CD4-positive, alpha-beta T cell treated with Interleukin-15 for 1 hour (primary cell): ENCODE measurements at places on chromosomes 13 and 19.
A peak's percentile ranks its signal among the peaks of the same experiment; 100 is the strongest.

DNA sequence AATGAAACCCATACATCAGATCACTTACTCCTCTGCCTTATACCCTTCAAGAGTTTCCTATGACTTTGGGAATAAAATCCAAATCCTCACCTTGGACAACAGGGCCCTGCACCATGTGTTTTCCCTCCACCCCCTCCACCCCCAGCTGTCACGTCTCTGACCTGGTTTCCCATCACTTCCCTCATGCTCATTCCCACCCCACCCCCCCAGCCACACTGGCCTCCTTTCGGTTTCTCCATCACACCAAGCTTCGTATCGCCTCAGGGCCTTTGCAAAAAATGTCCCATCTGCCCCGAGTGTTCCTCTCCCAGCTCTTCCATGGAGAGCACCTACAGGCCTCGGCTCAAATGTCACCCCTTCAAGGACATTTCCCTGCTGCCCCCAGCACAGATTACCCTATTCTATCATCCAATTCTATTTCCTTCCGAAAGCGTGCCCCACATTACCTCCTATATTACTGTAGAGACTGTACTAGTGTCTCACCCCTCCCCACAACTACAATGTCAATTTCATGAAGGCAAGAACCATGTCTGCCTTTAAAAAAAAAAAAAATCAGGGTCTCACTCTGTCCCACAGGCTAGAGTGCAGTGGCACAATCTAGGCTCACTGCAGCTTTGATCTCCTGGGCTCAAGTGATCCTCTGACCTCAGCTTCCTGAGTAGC is 16.8 kb upstream of the FFAR2 start:
- no peak for DNase-seq

DNA sequence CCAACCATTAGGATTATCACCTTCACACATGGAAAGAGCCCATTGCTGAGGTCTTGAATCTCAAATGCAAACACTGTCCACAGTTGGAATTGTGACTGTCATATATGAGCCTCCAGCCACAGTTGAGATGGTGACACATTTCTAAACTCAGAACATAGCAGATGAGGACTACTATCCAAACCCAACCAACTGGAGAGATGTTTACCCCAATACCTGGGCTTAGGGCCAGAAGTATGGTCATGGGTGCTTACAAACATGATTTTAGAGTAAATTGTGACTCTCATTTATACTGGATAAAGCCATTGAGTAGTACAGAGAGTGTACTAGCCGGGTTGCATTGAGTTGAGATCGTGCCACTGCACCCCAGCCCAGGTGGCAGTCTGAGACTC is 14.0 kb upstream of the ZNF681 start:
- no peak for DNase-seq

GRCh38 chr19:4538601-4538954 is 1.3 kb downstream of the LRG1 start:
- no peak for DNase-seq

DNA sequence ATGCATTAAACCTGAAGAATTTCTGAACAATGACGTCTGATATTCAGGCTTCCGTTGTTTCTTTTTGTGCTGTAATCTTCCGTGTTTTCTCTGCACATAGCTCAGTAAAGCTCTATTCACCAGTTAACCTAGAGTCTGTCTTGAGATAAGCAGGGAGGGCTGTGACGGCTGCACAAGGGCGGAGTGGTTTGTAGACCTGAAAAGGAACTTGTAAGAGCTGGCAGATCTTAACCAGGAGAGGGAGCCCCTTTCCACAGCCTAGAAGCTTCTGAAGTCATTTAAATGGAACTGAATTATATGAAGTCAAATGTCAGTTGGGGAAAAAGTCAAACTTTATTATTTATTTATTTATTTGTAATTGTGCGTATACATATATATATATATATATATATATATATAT is 27.5 kb downstream of the DPRX start:
- no peak for DNase-seq

- DNase-seq = no peak
Observed at GRCh38 chr13:21385710-21386109, 73.4 kb downstream of the ZDHHC20 start.

- DNase-seq = no peak
Observed at GRCh38 chr19:45878043-45878794, 7.7 kb downstream of the IRF2BP1 start.

- no peak for DNase-seq
Observed at GRCh38 chr13:98512774-98513665, 63.9 kb downstream of the STK24 start.

DNA sequence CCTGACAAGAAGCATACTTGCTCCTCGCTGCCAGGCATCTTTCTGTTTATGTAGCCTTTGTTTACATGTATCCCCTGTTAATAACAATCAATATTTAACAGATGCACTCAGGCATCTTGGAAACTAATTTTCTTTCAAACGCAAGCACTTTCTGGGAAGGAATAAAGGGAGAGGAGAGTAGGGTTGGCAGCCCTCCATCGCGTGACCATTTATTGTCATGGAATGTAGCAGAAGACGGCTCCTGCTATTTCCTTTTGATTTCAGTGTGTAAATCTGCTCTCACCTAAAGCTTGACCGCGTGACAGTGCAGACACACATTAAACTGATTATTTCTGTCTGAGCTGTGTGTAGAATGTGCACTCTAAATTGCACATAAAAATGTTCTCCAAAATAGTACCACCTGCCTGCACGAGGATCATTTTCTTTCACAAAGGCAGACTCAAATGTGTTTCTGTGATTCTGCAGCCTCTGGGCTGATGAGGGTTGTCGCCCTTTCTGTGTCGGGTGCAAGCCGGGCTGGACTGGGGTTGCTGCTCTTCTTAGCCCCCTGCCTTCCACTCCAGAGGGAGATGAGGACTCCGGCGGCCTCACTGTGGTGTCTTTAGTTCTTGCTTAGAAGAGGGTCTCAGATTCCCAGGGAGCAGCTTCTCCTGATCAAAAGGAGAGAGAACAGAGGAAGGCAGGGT is 223.5 kb upstream of the MAB21L1 start:
- DNase-seq = no peak

- no peak for DNase-seq
Observed at GRCh38 chr19:29422047-29422446, 103.7 kb upstream of the VSTM2B start.

DNA sequence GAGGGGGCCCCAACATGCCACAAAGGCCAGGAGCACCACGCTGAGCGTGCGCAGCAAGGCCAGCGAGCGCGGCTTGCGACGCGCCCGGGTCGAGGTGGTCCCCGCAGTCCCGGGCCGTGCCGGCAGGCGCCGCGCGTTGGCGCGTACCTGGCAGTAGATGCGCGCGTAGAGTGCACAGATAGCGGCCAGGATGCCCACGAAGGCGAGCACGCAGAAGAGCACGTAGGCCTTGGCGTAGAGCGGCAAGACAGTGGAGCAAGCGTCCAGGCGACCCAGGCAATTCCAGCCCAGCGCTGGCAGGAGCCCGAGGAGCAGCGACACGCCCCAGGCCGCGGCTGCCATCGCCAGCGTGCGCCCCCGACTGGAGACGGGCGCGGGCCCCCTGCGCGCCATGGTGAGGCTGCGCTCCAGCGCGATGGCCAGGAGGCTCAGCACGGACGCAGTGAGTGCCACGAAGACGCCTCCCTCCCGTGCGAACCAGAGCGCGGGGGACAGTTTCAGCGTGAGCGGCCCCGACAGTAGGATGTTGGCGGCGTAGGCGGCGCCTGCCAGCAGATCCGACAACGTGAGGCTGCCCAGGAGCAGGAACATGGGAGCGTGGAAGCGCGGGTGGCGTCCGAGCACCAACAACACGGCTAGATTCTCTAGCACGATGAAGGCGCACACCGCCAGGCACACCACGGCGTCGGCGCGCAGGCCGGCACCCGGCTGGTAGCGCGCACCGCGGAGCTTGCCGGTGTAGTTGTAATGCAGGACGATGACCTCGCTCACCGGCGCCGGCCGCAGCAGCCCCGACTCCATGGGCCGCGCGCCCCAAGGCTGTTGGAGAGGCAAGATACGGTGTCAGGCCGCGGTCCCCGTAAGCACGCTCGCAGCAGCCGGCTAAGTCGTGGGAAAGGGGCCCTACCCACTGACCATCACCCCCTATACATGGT is 2.8 kb downstream of the S1PR5 start:
- DNase-seq = no peak

GRCh38 chr13:75847588-75847987 is 211.5 kb downstream of the LMO7 start:
- no peak for DNase-seq

GRCh38 chr19:12754465-12755196 is 3.0 kb downstream of the BEST2 start:
- DNase-seq = no peak

DNA sequence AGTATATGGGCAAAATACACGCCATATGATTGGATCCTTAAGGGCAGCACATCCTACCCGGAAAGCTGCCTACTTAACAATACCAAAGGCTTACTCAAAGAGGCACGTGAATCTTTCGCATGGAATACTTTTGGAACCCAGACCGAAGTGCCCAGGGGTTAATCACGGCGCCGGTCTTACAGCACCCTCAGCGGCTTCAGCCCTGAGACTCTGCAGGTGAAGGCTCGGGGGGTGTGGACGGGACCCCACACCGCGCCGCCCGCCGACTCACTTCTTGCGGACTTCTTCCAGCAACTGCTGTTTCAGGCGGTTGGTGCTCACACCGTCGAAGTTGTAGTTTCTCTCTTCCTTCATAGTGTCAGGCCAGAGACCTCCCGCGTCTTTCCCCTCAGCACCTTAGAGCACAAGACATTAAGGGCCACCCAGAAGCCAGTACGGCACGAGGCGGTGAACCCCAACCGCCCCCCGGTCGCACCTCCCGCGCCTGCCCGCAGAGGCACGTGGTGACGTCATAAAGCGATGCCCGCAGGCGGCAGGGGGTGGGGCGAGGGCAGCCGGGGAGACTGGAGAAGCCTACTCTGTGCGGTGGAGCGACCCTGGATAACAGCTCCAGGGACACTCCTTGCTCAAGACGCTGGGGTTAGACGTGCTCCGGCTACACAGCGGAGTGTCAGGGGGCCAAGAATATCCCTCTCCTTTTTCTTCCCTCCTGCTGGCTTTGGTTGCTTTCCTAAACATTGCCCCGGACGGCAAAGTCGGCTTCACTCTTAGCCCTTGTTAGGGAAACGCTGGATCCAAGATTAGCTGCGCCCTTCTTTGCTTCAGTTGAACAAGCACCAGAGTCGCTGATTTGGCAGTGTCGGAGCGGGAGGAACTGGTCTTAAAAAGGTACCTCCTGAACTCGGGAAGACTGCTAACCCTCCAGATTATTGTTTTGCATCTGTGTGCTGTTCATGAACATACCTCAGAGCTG is at the start of gene CCDC169:
TSS of gene CCDC169 (minus strand) at position 449 of the 973 bp plus-strand sequence. CDS start at position 354, 95 bp downstream.
- peak; percentile 70 for DNase-seq

DNA sequence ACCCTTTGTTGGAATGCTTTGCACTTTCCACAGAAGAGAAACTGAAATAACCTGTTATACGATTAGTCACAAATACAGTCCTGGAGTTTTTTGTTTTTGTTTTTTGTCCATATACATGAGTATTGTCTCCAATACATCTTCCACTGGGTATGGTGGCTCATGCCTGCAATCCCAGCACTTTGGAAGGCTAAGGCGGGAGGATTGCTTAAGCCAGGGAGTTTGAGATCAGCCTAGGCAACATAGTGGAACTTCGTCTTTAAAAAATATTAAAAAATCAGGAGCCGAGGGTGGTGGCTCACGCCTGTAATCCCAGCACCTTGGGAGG is 25.0 kb downstream of the AP2S1 start:
- no peak for DNase-seq

GRCh38 chr19:48540110-48540509 is 11.9 kb upstream of the SULT2B1 start:
- no peak for DNase-seq

- DNase-seq = no peak
Observed at GRCh38 chr19:31567776-31568175, 218.5 kb upstream of the TSHZ3 start.

- peak; percentile 69 for DNase-seq
Observed at GRCh38 chr19:48608798-48609263, 2.3 kb downstream of the SPACA4 start.

DNA sequence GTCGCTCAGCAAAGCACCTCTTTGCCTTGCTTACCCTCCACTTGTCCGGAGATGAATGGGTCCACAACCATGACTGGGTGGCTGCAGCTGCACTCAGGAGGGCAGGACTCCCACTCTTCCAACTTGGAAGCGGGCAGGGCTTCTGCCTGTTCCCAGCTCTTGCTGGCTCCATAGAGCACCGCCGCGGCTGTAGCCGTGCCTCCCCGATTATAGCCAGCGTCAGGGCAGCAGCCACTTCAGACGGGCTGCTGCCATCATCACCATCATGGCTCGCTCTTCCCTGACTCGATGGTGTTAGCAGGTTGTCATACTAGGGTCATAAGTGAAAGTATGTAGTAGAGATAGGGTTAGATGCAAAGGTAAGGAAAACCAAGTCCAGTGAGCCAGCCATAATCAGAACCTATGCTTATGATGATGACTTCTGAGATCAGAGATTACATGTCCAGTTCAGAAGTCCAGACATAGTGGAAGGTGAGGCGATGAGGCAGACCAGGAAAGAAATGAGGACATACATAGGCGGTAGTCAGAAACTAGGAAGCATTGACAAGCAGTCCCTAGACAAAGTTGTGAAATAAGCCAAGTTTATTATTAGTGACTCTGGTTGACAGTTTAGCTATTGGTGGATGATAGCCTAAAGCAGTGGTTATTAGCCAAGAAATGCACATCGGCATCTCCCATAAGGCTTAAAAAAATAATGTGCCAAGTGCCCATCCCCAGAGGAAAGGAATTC is 4.4 kb upstream of the INTS6 start:
- no peak for DNase-seq

DNA sequence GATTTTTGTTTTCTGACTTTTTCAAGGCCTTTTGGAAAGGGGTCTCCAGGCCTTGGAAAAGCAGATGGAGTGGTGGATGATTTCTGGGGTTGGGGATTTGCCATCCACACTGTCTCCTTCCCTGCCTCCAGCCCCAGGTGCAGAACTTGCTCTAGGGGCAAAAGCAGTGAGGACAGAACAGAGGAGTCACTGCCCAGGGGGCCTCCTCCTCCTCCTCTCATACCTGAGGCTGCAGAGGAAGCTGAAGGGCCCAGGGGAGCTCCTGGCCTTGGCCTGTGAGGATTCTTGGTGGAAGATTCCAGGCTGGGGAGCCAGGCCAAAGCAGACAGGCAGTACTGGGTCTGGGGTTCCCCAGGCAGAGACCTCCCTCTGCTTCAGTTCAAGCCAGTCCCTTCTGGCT is 52.3 kb upstream of the URI1 start:
- no peak for DNase-seq
